ENCODE measurements at places on chromosomes 12 and 14.

GRCh38 chr12:14454098-14454907 lies 88.8 kb downstream of the ATF7IP start:
- DNase-seq: no peak

- DNase-seq: no peak
These were observed 12.2 kb downstream of the TPH2 start for GRCh38 chr12:71950819-71951218.

GRCh38 chr12:100904270-100904669 lies 109.7 kb downstream of the ANO4 start:
- no peak for DNase-seq

DNA sequence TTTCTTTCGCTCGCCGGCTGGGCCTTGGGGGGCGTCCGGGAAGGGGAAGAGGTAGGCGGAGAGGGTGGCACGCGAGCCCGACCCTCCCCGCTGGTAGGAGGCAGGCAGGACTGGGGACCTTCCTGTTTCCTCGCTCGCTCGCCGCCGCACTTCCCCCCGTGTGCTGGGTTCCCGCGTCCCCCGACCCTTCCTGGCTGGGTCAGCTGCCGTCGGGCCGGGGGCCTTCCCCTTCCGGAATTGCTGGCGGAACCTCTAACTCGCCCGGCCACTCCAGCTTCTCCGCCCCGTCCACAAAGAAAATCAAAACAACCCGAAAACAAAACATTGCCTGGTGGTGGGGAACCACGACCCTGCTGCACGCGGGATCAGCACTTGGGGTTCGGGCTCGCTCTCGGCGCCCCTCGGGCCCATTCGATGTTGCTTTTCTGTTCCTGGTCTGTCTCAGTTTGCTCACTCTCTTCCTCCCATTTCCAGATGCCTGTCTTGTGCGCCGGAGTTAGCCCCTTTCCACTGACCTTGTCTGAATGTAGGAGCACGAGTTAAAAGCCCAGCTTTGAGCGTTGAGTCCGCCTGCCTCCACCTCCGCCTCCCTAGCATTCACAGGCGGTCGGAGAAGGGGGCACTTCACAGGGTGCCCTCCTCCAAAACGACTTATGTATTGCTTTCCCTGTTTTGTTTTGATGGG lies 581 bp downstream of the PAPOLA start:
- DNase-seq: no peak

DNA sequence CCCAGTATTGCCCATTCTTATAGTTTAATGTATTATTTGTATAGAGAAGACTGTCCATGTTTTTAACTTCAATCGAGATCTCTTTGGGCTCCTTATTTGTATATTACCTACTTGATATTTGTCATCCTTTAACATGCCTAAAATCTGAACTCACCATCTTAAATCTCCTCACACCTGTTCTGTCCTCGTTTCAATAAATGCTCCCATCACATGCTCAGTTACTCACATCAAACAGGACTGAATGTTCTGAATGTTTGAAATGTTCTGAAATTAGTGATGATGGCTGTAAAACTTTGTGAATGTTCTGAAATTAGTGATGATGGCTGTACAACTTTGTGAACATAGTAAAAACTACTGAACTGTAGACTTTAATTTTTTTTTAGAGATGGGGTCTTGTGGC lies 34.5 kb downstream of the COCH start:
- no peak for DNase-seq

- no peak for DNase-seq
These were observed 40.3 kb upstream of the TRAF3 start for GRCh38 chr14:102736956-102737355.

DNA sequence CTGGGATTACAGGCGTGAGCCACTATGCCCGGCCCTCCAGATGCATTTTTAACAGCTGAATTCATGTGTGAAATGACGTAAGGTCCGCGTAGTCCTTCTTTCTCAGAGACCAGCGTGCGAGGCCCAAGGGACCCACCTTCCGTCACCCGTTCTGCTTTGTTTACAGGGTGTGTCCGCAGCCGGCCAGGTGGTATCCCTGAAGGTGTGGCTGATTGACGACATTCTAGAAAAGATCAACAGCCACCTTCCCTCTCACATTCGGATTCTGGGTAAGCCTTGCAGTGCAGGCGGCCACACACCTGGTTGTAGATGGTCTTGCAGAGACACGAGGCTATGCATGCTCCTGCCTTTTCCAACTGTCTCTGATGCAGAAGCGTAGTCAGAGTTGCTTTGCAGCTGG lies 9.9 kb downstream of the PUS1 start:
- DNase-seq: no peak

GRCh38 chr12:63419154-63419553 lies 249.1 kb downstream of the DPY19L2 start:
- DNase-seq: no peak

DNA sequence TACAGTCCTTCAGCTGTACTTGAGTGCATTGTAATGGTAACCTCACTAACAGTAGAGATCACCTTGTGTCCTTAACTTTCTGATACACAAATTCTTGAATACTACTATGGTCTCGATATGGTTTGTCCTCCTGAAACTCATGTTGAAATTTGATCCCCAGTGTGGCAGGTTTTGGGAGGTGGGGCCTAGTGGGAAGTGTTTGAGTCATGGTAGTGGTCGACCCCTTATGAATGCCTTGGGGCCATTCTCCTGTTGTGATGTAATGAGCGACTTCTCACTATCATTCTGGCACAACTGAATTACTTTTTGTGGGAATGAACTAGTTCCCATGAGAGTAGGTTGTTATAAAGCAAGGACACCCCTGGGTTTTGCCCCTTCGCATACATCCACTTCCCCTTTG lies 52.3 kb downstream of the IPO8 start:
- DNase-seq: no peak

DNA sequence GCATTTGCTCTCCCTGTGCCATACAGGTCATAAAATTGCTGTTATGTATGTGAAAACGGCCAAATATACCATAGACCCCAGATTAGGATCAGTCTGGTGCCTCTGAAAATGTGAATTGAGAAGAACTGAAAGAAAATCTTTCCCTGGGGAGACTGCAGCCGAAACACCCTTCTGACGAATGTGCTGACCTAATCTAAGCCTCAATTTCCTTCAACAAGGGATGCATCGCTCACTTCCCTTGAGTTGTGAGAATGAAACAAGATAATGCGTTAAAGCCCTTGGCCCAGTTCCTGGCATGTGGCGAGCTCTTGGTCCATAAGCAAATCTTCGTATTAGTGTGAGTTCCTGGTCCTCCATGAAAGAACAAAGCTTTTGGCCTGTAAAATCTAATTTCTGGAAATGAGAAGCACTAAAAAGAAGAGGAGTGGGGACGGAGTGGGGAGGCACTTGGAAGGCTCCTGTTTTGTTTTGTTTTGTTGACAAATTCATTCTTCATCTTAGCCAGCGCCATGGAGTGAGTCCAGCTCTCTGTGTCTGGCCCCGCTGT lies 49.5 kb upstream of the RTRAF start:
- no peak for DNase-seq

DNA sequence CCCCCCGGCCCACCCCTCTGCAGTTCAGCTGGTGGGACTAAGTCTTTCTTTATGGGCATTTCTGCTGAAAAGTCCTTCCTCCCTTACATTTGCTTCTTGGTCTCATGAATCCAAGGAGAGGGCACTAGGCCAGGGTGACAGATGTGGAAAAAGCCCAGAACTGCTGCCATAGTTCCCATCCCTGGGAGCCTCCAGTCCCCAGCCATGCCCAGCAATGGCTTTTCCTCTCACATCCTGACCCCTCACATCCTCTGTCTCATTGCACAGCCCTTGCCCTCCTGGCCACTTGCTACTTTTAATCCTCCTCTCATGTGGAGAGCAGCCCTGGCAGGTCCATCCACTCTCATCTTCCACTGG lies 122.5 kb downstream of the ZFP36L1 start:
- DNase-seq: no peak
